ENCODE measurements at places on chromosomes 11 and 22.

DNA sequence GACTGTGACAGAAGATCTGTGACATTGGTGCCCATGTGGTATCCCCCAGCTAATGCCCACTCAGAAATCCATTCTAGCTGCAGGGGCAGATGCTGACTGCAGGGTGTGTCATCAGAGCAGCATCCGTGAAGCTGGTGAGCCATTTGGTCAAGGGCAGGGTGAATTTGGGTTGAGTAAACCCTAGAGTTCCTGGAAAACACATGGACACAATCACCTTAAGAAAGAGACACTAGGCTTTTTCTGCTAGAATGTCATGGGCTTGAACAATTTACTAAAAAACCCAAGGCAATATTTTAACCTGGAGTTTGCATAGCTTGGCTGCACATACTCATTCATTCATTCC, 100.0 kb downstream of the ADAMTS15 start:
- DNase-seq = no peak

GRCh38 chr22:37253126-37253660, 9.1 kb upstream of the RAC2 start:
- no peak for DNase-seq

GRCh38 chr22:46815896-46816731, 53.7 kb downstream of the TBC1D22A start:
- no peak for DNase-seq

GRCh38 chr11:132519241-132519815, 1013.0 kb downstream of the OPCML start:
- DNase-seq = no peak

GRCh38 chr11:128598506-128599150, 11.3 kb upstream of the ETS1 start:
- no peak for DNase-seq

DNA sequence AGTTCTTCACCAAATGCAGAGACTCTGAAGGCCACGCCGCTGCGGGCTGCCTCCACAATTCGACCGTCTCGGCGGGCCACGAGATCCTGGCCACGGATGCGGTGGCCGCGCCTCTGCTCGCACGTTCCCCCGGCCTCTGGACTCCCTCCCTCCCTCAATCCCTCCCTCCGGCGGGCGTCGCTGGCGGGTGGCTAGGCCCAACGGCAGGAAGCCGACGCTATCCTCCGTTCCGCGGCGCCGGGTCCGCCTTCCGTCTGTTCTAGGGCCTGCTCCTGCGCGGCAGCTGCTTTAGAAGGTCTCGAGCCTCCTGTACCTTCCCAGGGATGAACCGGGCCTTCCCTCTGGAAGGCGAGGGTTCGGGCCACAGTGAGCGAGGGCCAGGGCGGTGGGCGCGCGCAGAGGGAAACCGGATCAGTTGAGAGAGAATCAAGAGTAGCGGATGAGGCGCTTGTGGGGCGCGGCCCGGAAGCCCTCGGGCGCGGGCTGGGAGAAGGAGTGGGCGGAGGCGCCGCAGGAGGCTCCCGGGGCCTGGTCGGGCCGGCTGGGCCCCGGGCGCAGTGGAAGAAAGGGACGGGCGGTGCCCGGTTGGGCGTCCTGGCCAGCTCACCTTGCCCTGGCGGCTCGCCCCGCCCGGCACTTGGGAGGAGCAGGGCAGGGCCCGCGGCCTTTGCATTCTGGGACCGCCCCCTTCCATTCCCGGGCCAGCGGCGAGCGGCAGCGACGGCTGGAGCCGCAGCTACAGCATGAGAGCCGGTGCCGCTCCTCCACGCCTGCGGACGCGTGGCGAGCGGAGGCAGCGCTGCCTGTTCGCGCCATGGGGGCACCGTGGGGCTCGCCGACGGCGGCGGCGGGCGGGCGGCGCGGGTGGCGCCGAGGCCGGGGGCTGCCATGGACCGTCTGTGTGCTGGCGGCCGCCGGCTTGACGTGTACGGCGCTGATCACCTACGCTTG, at the start of gene FUT4:
Gene FUT4 (plus strand): TSS at position 227 of the 951 bp plus-strand sequence. CDS start 213 bp downstream, at position 440.
- peak; percentile 61 for DNase-seq

- no peak for DNase-seq
Observed at GRCh38 chr11:85694385-85694980, 8.5 kb upstream of the CCDC89 start.

DNA sequence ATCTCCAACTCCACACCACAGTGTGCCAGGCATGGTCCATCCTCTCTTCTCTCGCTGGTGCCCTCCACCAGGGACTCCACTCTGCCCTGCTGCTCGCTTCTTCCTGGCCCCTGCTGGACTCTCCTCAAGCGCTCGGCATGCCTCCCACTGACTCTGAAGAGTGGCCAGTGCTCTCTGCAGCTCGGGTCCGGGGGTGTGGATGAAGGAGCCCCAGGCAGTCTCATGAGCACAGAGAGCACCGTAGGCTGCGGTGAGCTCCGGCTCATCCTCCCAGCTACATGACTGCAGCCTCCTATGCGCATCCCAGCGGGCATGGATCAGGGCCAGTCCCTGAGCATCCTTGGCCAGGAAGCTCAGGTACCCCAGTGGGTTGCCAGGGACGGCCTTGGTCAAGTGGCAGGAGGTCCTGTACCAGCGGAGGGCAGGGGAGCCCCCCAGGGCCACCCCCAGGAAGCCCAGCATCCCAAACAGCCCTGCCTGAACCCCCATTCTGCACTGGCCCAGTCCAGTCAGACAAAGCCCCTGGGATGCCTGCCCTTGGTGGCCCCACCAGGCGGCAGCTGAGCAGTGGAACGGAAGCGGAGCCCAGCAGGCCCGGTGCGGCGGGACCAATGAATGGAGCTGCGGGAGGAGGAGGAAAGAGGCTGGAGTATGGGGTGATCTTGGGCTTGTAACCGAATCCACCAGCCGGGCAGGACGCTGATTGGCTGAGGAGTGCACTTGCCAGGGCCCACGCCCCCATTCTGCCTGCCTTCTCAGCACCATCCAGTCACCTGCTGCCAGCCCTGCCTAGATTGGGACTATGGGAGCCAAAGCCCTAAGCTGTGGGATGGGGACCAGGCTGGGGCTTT, at the start of gene PLA2G3:
Gene PLA2G3 (minus strand): TSS at position 643 of the 851 bp plus-strand sequence. CDS start 154 bp downstream, at position 489.
- no peak for DNase-seq

DNA sequence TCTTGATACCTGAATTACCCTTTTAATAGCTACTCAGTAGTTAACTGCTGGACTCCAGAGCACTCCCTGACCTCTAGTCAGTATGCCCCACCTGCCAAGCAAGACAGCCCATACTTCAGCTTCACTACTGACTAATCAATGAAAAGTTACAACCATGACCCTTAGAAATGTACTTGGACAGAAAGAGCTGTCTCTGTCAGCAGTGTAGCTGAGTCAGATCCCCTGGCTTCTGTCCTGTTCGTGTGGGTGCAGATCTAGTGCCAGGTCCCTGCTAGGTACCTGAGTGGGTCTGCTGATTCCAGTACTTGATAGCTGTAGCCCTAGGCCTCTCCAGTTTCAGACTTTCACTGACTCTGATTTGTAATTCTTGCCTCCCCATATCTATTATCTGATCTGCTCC, 265.8 kb upstream of the POU2AF2 start:
- DNase-seq = no peak

- DNase-seq = peak; percentile 77
Observed at GRCh38 chr11:94897330-94897768, 76.0 kb downstream of the CWC15 start.

DNA sequence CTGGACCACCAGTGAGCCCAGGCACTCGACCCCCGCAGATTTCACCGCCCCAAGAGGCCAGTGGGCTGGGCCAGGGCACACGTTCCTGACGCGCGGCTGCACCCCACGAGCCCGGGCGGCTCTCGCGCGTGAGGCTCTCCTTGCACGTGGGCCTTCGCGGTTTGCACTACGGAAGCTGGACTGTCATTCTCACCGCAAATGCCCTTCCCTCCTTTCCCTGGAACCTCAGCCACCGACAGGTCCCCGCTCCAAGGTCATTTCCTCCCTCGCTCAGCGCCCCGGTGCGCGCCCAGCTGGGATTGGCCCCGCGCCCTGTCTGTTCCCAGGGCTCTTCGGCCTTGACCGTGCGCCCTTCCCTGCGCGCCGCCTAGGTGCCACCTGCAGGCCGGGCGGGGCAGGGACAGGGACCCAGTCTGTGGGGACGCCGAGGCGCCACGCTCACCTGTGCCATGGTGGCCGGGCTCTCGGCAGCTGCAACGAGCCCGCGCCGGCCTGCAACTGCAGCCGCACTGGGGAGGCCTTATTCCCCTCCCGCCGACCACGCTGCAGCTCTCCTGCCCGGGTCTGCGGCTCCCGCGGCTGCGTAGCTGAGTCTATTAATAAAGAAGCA, 2.1 kb upstream of the CPT1A start:
- DNase-seq = peak; percentile 49

GRCh38 chr22:47366026-47366767, 603.7 kb downstream of the TBC1D22A start:
- no peak for DNase-seq

DNA sequence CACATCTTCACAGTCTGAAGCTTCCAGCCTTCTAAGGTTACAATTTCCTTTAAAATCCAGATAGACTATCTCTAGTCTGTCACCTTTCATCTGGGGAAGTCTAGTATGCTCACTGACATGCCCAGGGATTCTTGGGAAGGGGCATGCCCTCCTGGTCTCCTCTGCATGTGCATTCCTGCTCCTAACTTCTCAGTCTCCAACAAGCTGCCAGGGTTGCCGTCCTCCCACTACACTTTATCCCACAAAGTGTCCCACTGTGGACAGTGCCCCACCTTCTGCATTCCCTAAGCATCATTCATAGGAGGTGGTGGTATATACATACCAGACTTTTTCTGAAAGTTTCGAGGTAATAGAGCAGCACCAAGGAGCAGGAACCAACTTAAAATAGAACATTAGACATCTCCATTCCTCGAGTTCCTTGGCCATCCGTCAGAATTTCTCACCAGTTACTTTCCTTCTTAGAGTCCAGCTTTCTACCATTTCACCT, 28.7 kb downstream of the EIF3F start:
- DNase-seq = no peak

- DNase-seq = no peak
Observed at GRCh38 chr11:129947474-129947873, 52.1 kb upstream of the NFRKB start.

GRCh38 chr11:12448131-12448939, 71.0 kb downstream of the PARVA start:
- no peak for DNase-seq

DNA sequence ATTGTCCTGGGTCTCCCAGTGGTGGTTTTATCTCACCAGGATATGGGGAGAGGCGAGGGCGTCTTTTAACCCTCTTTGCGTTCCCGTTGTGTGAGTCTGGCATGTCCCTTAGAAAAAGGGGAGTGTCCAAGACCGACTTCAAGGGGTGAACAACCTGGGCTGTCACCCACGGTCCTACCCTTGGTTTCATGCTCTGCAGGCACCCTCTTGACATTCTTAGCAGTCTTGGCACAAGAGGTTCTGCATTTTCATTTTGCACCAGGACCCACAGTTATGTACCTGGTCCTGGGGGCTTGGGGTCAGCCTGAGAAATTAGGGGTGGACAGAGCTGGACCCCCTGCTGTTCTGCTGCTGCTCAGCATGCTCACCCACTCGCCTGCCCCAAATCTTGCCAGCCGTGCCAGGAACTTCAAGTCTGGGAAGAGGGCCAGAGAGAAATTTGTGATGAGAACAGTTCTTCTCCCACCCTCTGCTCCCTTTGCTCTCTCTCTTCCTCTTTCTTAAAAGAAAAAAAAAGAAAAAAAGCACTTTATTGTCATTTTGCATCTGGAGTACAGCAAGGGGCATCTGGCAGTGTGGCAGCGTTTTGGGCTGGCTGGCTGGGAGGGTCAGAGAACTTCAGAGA, 471.2 kb downstream of the MIAT start:
- no peak for DNase-seq

DNA sequence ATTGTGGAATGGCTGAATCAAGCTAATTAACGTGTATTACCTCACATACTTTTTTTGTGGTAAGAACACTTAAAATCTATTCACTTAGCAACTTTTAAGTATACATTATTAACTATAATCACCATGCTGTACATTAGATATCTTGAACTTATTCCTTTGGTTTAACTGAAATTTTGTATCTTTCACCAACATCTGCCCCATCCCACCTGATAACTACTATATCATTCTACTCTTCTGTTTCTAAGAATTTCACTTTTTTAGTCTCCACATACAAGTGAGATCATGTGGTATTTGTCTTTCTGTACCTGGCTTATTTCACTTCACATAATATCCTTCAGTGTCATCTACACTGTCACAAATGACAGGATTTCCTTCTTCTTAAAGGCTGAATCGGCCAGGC, 17.1 kb upstream of the VWA5A start:
- DNase-seq = no peak

- no peak for DNase-seq
Observed at GRCh38 chr11:72614381-72614780, 59.8 kb downstream of the PDE2A start.

GRCh38 chr22:31313366-31314147, 21.3 kb upstream of the PIK3IP1 start:
- peak; percentile 85 for DNase-seq
